ENCODE measurements at places on chromosomes 3 and 15. TPM values are rescaled to one million over a fixed set of nuclear protein-coding genes. Genes with fewer than 3 reads are reported as not detected.

Gene MRAS
- 19.9 TPM for total RNA-seq

Gene ACSBG1
- not detected for total RNA-seq

Gene SLC38A3
- not detected for total RNA-seq

Gene SUCNR1
- not detected for total RNA-seq

Gene NFKBIZ
- 14.9 TPM for total RNA-seq
